Chondrocyte (in vitro differentiated cells): ENCODE measurements at places on chromosomes 2 and 18. TPM values are rescaled to one million over a fixed set of nuclear protein-coding genes. Genes with fewer than 3 reads are reported as not detected.

DNA sequence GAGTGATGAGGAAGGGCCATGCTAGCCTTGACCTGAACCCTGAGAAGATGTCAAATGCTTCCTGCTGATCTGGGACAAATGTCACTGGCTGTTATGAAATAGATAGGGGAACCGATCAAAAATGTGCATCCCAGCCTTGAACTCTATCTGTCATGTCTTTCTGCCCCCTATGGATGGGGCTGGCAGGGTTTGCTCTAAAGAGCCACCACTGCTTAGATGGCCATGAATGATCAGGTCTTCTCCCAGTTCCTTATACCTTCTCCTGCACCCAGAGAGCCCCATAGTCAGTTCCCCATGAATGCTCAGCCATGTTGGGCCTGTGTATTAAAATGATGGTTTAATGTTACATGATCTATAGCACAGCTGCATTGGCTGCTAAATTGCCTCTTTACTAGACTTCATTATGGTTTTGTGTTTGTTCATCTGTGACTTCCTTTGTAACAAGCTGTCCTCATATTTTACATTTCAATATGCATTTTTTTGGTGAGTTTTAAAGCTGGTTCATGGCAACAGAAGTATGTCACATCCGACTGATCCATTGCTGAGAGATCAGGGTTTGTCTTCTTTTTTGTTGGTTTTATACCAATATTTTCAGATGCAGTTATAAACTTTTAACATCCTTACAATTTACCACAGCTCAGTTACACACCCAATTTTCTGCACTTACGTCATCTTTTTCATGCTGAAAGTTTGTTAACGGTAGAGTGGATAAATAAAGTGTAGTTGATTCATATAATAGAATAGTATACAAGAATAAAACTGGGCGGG is 56.3 kb upstream of the SMAD2 start:
- no peak for DNase-seq
- H3K36me3 ChIP-seq = no peaks in the 10 kb centered on the region
- peaks cover 10% of the 10 kb centered on the region for H3K27me3 ChIP-seq

- H3K4me1 ChIP-seq = peaks cover 3% of the 10 kb centered on the region
- H3K27ac ChIP-seq = no peak overlapping the region
- H3K27me3 ChIP-seq = no peaks in the 10 kb centered on the region
- H3K36me3 ChIP-seq = peaks cover 7% of the 10 kb centered on the region
Measured at GRCh38 chr18:6031442-6031841, 136.1 kb upstream of the TMEM200C start.

GRCh38 chr2:181937473-181937872 is 45.9 kb downstream of the ITPRID2 start:
- no peak overlapping the region for H3K4me3 ChIP-seq
- no peak overlapping the region for H3K27ac ChIP-seq
- H3K27me3 ChIP-seq = no peaks in the 10 kb centered on the region

GRCh38 chr18:2805970-2806943 is 40.5 kb upstream of the EMILIN2 start:
- DNase-seq = no peak
- H3K36me3 ChIP-seq = peaks cover 5% of the 10 kb centered on the region
- H3K27ac ChIP-seq = peak overlapping the region; percentile 60
- H3K4me1 ChIP-seq = peaks cover 15% of the 10 kb centered on the region
- H3K27me3 ChIP-seq = no peaks in the 10 kb centered on the region
- no peak overlapping the region for H3K4me3 ChIP-seq

EPHA4 gene
- total RNA-seq = 3.9 to 6.8 TPM (median 5.5 TPM) in 3 replicates

NT5DC4 gene
- total RNA-seq = not detected in 3 replicates

MOGAT1 gene
- total RNA-seq = not detected in 3 replicates
